ENCODE measurements at places on chromosomes 3 and 15.
A peak's percentile ranks its signal among the peaks of the same experiment; 100 is the strongest.

- DNase-seq, result no peak
Observed at GRCh38 chr3:19148768-19149091, 420 bp downstream of the KCNH8 start.

DNA sequence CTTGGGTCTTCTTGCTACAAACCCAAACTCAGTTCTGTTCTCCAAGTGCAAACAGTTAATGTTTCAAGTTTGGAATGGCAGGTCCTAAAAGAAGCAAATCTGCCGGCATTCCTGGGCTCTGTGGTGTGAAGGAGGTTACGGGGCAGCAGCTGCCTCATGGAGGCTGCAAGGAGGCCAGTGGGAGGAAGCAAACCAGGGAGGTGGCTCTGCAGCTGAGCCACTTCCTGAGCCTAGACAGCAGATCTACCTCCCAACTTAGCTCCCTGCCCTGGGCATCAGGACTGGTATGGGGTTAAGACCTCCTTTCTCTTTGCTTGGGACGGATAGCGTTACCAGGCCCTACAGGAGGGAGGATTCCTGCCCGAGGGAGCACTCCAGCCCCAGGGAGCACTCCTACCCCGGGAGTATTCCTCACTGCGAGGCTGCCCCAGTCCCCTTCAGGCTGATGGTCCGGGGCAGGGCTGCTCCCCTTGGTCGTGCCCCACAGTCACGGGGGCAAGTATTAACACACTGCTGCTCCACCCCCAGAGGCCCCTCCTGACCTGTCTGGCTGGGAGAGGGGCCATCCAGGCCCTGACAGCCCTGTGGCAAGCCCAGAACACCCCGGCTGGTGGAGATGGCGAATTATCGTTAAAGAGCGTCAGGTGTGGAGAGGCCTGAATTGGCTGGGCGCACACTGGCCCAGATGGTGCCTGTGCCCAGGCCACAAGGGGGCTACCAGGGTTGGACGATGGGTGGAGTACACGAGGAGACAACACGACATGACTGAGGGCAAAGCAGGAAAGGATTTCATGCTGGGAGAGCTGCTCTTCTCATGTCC lies 129.9 kb downstream of the ATP10A start:
- DNase-seq, result no peak

- DNase-seq, result no peak
Observed at GRCh38 chr3:120302361-120302760, 17.3 kb upstream of the GPR156 start.

- no peak for DNase-seq
Observed at GRCh38 chr3:62332835-62333244, 40.5 kb downstream of the FEZF2 start.

DNA sequence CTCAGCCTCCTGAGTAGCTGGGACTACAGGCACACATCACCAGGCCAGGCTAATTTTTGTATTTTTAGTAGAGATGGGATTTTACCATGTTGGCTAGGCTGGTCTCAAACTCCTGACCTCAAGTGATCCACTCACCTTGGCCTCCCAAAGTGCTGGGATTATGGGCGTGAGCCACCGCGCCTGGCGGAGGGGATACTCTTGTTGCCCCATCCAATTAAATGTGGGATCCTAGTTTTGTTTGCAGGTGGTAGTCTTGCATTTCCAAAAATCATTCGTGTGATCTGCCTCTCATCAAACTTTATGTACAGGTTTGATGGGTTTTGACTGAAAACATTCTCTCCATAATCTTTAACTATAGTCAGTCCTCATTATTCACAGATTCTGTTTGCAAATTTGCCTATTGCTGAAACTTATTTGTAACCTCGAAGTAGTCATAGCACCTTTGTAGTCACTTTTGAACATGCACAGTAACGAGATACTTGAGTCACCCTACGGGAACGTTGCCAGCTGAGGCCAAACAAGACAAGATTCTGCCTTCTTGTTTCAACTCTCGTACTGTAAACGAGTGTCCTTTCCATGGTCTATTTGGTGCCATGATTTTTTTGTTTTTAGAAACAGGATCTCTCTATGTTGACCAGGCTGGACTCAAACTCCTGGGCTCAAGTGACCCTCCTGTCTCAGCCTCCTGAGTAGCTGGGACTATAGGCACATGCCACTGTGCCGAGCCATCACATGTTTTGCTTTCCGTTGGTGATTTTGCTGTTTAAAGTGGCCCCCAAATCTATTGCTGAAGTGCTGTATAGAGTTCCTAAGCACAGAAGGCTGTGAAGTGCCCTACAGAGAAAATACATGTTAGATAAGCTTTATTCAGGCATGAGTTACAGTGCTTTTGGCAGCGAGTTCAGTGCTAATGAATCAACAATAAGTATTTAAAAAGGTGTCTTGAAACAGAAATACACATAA lies 8.1 kb upstream of the MAPK6 start:
- no peak for DNase-seq

- DNase-seq, result peak; percentile 9
Observed at GRCh38 chr3:136957751-136958288, at the start of gene IL20RB. Gene IL20RB (plus strand): TSS chr3:136957983. CDS start chr3:136958114, 131 bp downstream.

DNA sequence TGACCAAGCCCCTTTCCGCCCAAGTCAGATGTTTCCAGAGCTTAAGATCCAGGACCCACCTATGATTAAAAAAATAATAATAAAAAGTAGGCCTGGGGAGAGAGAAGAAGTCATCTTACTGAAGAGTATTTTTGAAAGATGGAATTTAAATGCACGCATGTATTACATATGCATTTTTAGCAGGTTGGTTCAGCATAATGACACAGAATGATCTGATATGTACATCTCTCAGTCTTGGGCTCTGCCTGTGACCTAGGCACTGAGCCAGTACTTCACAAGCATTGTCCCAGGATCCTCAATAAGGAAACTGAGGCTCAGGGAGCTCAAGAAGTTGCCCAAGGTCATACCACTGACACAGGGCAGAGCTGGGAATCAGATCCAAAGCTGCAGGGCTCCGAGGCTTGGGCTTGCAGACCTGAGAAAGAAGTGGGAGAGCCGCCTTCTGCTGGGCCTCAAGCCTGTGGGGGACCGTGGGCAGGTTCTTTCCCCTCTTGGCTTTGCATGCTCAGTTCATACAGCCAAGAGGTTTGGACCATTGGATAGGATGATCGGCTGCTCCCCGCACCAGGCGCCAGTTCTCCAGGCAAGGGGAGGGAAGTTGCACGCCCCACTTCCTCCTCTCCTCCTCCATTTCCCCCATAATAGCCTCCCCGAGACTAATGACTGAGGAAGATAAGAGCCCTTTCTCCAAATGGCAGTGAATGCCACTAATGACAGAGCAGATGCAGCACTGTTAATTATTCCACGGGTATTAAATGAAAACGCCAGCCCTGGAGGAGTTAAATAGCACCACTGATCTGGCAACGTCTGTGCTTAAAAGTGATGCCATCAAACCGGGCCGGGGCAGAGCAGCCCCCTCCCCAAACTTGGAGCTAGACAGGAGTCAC lies 6.9 kb downstream of the SLC6A1 start:
- no peak for DNase-seq

GRCh38 chr15:88804257-88804656 lies 1.0 kb downstream of the ACAN start:
- DNase-seq, result no peak

DNA sequence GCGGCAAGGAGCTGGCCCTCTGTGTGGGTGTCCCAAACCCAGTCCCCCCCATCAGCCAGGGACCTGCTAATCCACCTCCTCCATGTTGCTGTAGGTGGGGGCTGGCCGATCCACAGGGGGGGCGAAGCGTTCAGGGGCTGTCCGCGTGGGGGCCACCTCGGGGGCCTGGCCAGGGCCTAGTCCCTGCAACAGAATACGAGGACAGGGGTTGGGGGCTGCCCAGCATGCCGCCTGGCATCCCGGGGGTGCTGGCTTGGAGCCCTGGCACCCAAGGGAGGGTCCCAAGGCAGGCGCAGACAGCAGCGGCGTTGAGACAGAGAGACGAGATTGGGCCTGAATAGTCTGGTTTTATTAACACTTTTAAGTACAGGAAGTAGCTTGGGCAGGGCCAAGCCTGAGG lies 3.8 kb upstream of the QARS1 start:
- DNase-seq, result no peak

DNA sequence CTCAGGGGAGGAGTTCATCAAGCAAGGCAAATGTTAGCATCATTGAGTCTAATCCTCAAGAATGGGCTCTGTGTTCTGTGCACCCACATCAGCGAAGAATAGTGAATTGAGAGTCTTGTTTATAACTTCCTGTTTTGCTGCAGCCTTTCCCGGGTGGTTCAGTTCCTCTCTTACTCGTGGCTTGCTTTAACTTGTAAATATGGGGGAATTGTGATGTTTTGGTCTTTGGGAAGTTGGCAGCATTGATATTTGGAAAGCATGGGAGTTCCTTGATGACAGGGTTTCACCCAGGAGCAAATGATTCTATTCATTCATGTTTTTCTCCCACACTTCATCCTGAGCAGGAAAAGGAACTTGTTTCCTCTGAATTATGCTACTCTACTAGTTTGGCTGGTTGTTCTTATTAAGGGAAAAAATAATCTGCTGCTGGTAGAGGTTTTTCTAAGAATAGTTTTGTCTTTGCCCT lies 40.4 kb downstream of the GPD1L start:
- no peak for DNase-seq

- no peak for DNase-seq
Observed at GRCh38 chr3:169842960-169843359, 26.8 kb downstream of the LRRC31 start.

- DNase-seq, result no peak
Observed at GRCh38 chr3:194075802-194076460, 60.0 kb upstream of the HES1 start.

- DNase-seq, result no peak
Observed at GRCh38 chr3:127422663-127423375, 135.0 kb upstream of the PRR20G start.

- DNase-seq, result no peak
Observed at GRCh38 chr15:52790169-52790708, at the start of gene ONECUT1. Gene ONECUT1 (minus strand): TSS chr15:52790336. CDS start chr15:52789884, 452 bp downstream.

GRCh38 chr3:141811348-141811747 lies 48.1 kb downstream of the GRK7 start:
- DNase-seq, result no peak

DNA sequence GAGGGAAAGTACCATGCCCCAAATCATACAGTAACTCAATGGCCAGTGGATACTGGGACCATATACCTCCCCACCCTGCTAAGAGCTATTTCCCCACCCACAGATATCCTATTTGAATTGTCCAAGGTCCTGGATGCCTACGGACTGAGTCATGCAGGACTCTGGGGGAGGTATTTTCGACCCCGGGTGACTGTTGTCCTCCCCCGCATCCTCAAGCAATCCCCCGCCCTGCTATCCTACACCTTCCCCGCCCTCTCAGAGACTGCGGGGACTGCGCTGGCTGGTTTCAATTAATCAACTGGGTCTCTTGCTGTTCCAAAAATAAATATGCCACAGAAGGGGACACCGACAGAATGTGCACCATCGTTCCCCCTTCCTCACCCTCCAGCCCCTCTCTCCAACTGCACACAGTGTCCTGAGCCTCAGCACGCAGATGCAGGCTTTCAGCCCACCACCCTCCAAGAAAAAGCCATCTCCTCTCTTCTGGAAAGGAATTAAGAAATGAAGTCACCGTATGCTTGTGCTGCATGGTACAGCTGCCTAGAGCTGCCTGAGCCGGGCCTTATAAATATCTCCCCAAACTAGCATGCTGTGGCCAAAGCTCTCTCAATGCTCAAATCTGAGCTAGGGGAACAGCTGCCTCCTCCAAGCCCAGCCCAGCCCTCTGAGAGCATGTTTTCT lies 8.1 kb downstream of the CAV3 start:
- DNase-seq, result no peak

- no peak for DNase-seq
Observed at GRCh38 chr3:124362455-124362854, 367.8 kb upstream of the UMPS start.

- DNase-seq, result no peak
Observed at GRCh38 chr3:124229420-124229819, 237.5 kb upstream of the ROPN1 start.

DNA sequence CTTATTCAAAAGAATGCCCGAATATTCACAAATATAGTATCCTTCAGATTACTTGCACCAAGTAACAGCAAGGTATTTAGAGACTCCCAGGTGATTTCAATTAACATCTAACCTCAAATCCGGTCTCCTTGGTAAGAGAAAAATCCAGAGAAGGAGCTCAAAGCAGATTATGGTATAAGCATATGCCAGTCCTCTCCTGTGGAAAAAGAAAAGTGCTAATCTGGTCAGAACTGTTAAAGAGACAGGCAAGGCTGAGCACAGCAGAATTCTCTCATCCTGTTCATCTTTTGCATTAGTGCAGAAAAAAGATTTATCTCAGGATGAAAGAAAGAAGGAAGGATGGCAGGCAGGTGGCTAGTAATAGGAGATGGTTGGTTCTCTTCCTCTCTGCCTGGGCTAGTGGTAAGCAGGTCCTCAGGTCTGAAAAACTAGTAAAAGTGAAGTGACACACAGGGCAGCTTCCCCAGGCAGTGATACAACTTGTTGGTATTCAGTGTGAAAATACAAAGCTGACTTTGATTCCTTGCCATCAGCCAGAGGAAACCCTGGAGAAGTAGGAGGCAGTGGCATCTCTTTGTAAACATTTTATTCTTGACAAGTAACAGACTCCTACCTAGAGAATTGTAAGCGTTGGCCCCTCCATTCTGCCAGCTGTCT lies 14.2 kb downstream of the ATXN7 start:
- DNase-seq, result no peak

- DNase-seq, result no peak
Observed at GRCh38 chr3:53224026-53224425, 31.8 kb downstream of the TKT start.

GRCh38 chr3:49104052-49104426 lies 518 bp downstream of the QARS1 start:
- no peak for DNase-seq

- DNase-seq, result no peak
Observed at GRCh38 chr15:32099956-32100684, 69.8 kb downstream of the CHRNA7 start.

- no peak for DNase-seq
Observed at GRCh38 chr3:25899352-25900101, 109.6 kb downstream of the OXSM start.

DNA sequence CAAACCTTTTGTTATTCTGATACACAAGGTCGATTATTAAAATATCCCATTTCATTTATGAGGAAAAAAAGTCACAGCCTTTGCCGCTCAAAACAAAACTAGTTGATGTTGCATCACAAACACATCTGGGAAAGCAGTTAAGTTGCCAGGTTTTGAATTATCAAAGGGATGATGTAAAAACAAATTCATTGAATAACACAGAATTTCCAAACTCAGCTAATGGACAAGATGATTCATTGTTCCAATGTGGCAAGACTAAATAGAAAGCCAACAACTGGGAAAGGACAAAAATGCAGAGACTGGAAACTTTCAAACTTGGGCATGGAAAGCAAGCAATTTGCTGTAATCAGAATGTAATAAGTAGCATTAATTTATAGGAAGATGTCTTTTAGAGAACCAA lies 610.0 kb upstream of the ZNF385D start:
- DNase-seq, result no peak

- no peak for DNase-seq
Observed at GRCh38 chr3:3862534-3862933, 63.3 kb downstream of the LRRN1 start.
